ENCODE measurements at places on chromosomes 4 and X.
A peak's percentile ranks its signal among the peaks of the same experiment; 100 is the strongest.

DNA sequence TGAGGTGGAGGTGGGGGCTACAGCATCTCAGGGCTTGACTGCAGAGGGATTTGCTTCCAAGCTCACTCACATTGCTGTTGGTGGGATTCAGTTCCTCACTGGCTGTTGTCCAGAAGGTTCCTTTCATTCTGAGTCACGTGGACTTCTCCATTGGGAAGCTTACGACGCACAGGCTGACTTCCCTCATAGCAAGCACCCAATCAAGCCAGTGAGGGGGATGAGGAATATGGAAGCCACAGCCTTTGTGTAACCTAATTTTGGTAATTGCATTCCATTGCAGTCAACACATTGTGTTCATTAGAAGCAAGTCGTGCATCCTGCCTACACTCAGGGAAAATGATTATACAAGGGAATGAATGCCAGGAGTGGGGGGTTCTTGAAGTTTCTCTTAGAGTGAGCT, 32.7 kb upstream of the MXRA5 start:
- no peak for DNase-seq

- DNase-seq, result no peak
These were observed 141.5 kb upstream of the RBPJ start for GRCh38 chr4:26179316-26179760.

DNA sequence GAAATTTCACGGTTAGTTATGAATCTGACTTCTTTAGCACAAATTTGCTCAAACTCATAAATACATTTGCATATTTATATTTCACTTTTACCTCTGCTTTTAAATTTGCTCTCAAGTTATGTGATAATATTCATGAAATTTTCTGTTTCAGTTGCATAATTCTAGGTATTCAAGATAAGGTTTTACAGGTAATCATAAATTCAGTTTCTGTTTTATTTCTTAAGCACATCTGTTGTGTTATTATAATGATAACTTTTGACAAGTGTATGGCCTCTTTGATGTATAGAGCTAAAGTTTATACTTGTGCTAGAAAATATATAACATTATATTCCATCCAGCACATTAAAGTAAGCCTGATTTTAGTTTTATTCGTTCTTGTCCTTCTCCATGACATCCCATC, 308.1 kb downstream of the SLC7A11 start:
- no peak for DNase-seq

GRCh38 chr4:105206214-105206613, 59.5 kb downstream of the TET2 start:
- DNase-seq, result no peak

GRCh38 chr4:122536001-122536400, 79.5 kb upstream of the IL2 start:
- no peak for DNase-seq

DNA sequence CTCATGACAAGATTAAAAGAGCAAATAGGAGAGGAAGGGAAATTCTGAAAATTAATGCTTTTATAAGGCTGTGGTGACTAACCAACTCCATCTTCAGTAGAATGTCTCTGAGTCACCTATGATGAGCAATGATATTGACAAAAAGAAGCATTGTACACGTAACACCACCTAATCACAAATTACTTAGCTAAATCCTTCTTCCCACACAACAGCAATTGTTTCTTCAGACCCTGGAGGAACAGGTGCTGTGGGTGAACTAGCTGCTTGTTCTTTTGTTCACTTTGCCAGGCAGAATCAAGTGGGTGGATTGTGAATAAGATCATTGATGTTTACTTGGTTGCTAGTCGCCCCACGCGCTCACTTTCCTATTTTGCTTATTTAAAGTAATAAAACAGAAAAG, 315.5 kb downstream of the CAMK2D start:
- DNase-seq, result no peak

GRCh38 chr4:149055624-149056023, 613.4 kb upstream of the NR3C2 start:
- DNase-seq, result no peak

- DNase-seq, result no peak
These were observed 74.4 kb upstream of the IRF2 start for GRCh38 chr4:184548648-184549341.

DNA sequence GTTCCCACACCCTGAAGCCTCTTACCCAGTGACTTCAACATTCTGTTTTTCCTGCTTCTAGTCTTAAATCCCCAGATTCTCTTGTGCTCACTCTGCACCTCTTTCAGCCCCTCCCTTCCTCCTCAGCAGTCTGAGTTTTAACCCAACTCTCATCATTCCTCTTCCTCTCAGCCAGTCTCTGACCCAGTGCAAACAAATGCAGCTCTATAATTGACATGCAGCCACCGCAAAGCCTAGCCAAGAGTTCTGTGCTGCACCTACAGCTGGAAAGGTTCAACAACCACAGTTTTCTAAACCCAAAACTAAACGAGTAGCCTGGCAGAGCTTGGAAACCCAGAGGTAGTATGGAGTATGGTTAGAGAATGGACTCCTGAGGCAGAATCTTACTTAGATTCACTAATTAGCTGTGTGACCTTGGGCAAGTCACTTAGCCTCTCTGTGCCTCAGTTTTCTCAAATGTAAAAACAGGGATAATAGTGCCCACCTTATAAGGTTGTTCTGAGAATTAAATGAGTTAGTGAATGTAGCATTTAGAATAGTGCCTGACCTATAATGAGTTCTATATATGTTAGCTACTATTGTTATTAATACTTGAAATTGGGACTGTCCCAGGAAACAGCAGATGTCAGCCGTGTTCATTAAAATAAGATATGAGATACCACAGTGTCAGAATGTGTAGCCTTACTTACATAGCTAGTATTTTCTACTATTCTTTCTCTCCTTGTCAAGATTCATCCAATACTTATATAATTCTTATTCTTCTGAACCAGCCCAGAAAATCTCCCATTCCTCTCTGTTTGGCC, 3.5 kb downstream of the TMEM154 start:
- DNase-seq, result peak; percentile 37

GRCh38 chrX:155715141-155715540, 102.4 kb upstream of the TMLHE start:
- no peak for DNase-seq

- DNase-seq, result no peak
These were observed 346.6 kb downstream of the SMARCA1 start for GRCh38 chrX:129176710-129177109.

DNA sequence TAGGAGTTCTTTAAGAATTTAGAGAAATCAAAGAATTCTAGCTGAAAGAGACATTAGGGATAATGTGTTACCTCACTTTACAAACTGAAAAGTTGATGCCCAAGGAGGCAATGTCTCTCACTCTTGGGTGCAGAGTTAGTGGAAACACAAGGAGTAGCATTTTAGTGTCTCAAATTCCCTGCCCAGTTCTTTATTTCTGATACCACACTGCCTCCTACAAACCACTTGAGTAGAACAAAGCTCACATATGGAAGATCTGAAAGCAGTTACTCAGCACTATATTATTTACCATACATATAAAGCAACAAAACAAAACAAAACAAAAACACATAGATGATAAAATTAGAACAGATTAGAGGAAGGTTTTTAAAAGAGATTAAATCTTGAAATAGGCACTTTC, 124.2 kb downstream of the REELD1 start:
- DNase-seq, result no peak

DNA sequence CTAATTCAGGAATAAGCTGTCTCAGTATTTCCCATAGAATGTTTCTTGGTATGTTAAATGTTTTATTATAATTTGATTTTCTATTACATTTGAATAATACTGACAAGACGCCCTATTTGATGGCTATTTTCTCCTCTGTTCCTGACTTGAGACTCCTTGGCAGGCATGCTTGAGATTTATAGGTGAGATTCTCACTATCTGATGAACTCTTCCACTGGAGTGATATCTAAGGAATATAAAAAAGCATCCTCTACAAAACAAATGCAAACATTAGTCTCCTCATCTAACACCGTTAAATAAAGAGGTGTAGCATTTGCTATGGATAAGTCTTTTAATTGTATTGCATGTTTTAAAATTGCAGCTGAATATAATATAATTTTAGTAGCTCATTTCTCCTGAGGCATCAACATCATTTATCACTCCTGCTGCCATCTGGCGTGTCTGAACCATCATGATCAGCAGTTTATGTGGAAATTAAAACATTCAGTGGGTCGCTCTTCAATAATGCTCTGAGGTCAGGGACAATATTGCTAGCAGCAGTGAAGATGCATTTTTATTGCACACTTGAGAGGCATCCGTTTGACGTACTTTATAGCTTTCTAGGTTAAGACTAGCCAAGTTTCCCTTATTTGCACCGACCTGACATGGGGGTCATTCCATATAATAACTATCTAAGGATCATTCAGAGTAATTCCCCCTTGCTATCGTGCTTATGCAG, 210.4 kb upstream of the GALNTL6 start:
- DNase-seq, result no peak

All from OCI-LY7 (cell line).